CD4-positive, alpha-beta T cell treated with Interleukin-15 for 1 hour (primary cell): ENCODE measurements at places on chromosomes 13 and 19.

DNA sequence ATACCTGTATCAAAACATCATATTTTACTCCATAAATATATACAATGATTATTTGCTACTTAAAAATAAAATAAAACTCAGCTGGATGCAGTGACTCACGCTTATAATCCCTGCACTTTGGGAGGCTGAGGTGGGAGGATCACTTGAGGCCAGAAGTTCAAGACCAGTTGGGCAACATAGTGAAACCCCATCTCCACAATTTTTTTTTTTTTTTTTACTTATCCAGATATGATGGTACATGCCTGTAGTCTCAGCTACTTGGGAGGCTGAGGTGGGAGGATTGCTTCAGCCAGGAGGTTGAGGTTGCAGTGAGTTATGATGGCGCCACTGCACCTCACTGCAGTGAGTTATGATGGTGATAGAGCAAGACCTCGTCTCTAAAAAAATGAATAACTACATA is 22.4 kb downstream of the POU2F2 start:
- DNase-seq = no peak

GRCh38 chr19:13034636-13035035 is 39.4 kb downstream of the NFIX start:
- DNase-seq = no peak

DNA sequence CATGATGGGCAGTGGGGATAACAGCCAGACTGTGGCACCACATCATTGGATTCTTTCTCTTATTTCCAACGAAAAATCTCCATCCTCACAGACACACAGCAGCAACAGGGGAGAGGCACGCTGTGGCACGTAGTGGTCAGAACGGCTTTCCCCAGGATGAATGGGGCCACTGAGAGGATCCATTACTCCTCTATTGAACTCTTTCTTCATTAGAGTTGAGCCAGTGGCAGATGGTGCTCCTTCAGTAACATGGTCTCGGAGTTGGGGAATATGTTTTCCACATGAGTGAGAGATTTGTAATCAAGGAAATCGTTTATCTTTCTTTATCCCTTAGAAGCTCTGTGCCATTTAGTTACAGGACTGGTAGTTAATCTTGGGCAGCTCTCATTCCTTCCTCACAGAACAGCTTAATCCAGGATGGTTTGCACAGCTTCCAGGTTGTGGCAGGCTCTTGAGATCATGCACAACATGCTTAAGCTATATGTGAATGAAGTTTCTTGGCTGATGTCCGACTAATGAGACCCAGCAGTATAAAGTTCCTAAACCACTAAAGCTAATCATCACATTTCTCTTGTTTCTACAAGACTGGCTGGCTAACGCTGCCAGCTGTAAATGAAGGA is 180.5 kb upstream of the SLC10A2 start:
- no peak for DNase-seq

GRCh38 chr13:23504180-23504579 is 66.0 kb upstream of the TNFRSF19 start:
- DNase-seq = no peak

DNA sequence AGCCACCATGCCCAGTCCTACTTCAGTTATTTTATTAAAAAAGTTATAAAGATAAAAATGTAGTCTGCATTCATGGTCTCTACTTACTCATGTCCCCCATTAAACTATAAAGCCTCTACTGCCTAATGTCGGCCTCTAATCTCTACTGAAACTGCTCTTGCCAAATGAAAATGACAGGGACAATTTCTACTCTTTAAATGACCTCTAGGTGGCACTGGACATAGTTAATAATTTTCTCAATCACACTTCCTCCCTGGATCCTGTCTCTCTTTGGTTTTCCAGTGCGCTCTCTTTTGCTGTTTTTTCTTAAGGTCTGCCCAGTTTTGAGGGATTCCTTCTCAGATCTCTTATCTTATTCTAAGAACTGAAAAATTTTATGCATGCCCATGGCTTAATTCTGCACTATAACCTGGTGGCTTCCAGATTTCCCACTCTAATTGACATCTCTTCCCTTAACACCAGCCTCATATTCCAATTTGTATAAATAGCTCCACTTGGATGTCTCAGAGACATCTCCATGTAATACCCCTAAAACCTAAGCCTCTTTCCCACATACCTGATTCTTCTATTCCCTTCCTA is 54.3 kb downstream of the MTMR6 start:
- DNase-seq = no peak

GRCh38 chr19:15905026-15905425 is 7.2 kb upstream of the CYP4F2 start:
- DNase-seq = no peak

DNA sequence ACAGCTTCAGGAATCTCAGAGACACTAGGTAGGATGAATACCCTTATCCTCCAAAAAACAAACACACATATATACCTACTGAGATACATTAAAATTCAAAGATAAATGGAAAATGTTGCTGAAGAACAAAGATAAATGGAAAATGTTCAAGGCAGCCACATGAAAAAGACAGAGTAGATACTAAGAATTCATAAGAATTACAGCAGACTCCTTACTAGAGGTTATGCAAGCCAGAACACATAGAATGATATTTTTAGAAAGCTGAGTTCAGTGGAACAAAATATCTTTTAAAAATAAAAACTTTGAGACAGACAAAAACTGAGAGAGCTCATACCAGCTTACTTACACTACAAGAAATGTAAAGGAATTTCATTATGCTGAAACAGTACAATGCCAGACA is 35.6 kb downstream of the UCHL3 start:
- no peak for DNase-seq

DNA sequence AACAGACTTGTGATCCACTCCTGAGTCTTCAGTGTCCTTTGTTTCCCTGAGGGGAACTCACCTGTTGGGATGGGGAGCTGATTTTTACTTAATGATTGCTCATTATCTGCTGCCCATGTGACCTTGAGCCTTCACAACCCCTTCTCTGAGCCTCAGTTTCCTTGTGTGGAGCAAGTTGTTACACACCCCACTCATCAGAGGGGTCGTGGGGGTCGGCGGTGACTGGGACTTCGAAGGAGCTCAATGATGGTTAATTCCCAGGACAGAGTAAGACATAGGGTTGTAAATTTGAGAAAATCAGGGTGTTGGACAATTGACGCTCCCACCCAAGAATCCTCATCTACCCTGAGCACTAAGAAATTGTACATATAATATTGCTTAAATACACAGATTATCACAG is 13.5 kb downstream of the LILRA5 start:
- no peak for DNase-seq

GRCh38 chr13:107190065-107190464 is 622.1 kb upstream of the ARGLU1 start:
- no peak for DNase-seq

DNA sequence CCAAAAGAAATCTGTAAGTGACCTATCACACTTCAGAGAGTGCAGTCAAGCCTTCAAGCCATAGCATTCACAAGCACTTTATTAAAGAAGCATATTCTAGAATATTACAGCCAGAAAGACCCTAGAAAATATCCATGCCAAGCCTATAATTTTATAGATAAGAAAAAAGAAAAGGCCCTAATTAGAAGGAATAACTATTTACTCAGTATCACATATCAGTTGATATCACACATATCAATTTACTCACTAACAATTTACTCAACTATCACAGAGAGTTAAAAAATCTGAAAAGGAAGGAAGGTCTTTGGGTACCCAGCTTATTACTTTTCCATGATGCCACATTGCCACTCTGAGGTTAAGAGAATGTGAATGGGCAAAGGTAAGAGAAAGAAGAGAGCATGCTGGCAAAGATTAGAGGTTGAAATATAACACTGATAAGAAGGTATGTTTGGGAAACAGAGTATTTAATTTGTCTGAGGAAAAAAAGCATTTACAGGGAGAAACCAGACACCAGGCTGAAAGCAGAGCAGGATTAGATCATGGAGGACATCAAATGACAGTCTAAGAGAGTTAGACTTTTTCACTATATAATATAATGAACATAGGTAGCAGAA is 186.2 kb downstream of the VWA8 start:
- DNase-seq = no peak

DNA sequence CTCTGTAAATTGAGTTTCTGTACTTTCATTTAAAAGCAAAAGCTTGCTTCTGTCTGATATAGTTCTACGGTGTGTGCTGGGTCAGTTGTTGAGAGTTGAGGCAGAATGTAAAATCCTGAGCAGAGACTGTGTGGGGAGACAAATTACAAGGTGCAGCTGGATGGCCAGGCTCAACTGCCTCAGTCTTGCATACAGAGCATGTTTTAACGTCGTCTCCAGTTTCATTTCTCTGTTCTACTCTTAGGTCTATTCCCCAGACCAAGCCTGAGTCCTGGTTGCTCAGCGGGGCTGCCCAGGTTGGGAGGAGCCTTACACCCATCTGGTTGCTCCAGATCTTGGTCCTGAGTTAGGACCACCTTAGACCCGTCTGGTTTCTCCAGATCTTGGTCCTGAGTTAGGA is 54.4 kb upstream of the MEDAG start:
- no peak for DNase-seq

DNA sequence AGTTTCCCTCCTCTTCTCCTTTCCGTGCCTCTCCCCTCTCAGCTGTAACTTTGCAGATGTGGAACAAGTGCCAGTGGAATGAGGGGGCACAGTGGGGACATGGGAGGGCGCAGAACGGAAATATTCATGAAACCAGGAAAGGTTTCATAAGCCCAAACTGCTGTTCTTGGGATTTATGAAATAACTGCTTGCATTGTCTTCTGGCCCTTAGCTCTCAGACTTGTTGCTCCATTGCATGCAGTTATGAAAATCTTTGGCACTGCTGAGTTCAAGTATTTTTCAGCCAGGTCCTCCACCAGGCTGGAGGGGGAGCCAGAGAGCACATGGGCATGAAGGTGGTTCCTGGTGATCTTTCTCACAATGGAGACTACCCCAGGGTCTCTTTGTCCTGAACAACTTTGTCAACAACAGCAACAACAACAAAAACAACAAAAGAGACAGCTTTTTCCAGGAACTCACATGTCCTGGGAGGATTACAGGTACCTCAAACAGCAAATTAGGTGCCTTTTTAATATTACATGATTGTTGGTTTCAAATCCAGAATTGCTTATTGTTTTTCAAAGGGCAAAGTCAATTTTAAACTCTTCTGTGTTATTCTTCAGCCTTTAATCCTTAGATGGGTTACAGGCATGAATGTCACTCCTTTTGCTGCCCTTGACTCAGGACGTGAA is 1.5 kb downstream of the RGCC start:
- DNase-seq = peak; percentile 76

- DNase-seq = no peak
Observed at GRCh38 chr19:10653482-10653731, 739 bp upstream of the ILF3 start.

DNA sequence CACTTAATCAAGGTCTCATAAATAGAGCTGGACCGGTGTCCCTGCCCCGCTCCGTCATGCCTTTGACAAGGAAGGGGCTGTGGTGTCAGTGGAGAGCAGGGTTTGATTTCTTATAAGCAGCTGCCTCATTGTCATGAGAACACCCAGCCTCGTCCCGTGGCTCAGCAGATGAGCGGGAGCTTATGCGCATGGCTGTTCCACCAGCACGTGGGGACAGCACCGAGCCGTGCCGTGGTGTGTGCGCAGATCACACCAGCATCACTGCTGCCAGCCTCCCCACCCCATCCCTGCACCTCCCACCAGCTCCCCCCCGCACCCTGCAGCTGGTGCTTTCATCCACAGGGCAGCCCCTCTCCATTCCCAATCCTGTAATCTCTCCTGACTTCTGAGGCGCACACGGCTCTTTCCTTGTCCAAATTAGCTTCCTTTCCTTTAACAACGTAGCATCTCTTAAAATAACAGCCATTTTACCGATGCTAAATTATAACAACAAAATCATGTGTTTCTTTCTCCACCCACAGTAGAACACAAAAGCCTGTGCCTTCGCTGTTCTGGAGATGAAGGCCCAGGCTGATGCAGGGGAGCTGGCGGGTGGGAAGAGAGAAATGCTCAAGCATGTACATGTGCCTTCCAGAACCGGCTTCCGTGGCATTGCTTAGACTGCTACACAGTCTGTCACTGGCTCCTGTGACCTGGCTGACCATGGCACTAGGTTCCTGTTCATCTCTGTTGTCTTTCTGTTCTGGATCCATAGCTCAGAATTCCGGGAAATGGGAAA is 96.8 kb downstream of the RAB20 start:
- DNase-seq = no peak

- DNase-seq = peak; percentile 65
Observed at GRCh38 chr19:1001538-1002166, 1.4 kb downstream of the GRIN3B start.

GRCh38 chr19:2511991-2512390 is 36.1 kb downstream of the GADD45B start:
- DNase-seq = no peak

GRCh38 chr19:40190891-40191835 is at the start of gene MAP3K10:
Gene MAP3K10 (plus strand): TSS chr19:40191426. CDS start chr19:40192032, 606 bp downstream.
- peak; percentile 71 for DNase-seq

DNA sequence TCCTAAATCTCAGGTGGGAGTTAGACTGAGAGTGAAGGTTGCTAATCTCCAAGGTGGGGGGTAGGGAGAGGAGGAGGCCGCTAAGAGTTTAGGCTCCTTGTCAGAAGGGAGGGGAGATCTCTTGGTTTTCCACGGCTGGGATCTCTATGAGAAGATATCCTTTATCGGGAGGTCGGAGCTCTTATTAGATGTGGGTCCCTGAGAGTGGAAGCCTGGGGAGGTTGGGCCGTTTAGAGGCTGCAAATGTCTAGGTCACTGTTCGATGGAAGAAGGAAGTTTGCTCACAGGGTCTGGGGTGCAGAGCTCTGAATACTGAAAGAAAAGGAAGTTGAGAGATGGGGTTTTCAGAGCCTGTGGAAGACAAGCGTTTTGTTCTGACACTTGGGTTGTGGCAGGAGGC is 3.8 kb downstream of the MYADM start:
- peak; percentile 51 for DNase-seq

DNA sequence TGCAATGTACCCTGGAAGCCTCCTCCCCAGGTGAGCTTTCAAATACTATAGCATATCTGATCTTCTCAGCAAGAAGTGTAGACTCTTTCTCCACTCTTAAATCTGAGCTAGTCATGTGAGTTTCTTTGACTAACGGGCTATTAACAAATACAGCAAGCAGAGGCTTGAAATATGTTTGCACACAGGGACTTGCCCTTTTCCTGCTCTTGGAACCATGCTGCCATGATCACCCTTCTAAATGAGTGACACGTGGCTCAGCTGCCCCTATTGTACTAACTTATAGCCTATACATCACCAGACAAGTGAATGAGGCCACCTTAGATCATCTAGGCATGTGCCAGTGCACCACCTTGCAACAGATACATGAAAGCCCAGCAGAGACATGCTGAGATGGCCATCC is 13.3 kb upstream of the SUCLA2 start:
- DNase-seq = no peak

GRCh38 chr19:33349319-33350289 is 23.9 kb upstream of the CEBPG start:
- no peak for DNase-seq

- DNase-seq = peak; percentile 73
Observed at GRCh38 chr19:53824134-53824611, at the start of gene NLRP12. Gene NLRP12 (minus strand): TSS chr19:53824314. CDS start chr19:53824174, 140 bp downstream.
